ENCODE measurements at places on chromosomes 1 and 21.

- no peak for DNase-seq
Measured at GRCh38 chr1:154874465-154874864, 4.4 kb upstream of the KCNN3 start.

- no peak for DNase-seq
Measured at GRCh38 chr1:20666804-20667203, 5.6 kb upstream of the DDOST start.

DNA sequence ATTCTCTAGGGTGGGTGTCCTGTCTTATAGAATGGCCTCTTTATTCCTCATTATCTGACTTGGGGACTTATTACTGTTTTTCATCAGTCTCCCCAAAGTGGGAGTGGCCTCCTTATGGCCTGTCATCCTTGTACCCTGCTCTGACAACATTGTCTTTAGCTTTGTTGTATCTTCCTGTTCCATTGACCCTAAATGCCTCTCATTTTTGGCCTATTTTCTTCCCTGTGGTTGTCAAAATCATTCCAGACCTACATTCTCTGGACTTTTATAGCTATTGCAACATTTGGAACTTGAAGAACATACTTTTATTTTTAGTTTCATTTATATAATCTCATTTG is 9.7 kb downstream of the SFT2D2 start:
- DNase-seq: no peak

DNA sequence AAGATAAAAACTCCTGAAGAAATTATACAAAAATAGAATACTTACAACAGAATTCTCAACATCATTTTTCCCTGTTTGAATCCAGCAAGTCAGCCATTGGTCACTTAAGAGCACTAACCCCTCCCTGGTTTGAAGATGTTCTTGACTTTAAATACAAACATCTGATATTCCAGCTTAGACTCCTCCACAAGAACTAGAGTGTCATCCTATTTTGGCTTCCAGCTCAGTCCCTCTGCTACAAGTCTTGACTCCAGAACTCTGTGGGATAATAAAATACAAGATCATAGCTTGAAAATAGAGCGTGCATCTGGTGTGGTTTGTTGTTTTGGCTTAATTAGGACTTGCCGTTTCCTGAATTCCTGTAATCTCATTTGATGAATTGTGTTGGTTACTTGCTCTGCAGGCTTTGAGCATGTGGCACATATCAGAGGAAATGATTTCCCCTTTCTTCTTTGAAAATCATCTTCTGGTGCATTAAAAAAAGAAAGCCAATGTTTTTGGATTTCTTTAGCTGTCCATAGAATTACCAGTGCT is 63.7 kb upstream of the DPT start:
- no peak for DNase-seq

DNA sequence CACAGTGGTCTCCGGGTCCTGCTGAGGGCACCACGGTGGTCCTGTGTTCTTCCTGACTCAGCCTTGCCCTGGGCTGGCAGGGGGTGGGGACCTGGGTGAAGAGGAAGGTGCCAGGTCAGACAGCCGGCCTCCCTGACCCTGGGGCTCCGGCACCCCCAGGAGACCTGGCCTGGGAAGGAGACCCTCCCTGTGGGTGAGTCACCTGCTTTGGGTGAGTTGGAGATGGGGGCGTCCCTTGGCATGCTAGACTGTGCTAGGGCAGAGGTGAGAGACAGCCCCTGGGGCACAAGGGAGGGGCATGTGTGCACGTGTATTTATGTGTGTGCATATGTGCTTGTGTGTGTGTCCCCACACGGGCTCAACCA is 23.4 kb downstream of the SPSB1 start:
- no peak for DNase-seq

DNA sequence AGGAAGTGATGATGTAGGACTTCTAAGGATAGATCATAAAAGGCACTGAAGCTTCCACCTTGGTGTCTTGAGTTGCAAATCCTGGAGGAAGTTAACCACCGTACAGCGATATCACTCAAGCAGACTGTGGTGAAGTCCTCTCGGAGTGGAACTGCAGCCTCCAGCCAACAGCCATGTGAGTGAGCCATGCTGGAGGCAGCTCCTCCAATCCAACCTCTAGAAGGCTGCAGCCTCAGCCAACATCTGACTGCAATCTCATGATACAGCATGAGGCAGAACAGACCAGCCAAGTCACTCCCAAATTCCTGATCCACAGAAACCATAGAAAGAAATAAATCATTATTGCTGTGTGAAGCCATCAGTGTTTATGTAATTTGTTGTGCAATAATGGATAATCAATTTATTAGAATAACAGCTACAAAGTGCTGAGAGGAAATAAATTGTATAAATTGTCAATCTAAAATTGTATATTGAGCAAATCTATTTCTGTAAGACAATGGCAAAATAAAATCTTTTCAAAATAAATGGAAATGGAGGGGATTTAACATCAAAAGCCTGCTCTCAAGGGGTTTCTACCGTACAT is 65.0 kb downstream of the PRSS38 start:
- no peak for DNase-seq

GRCh38 chr21:32334980-32335531 is 36.4 kb downstream of the MRAP start:
- no peak for DNase-seq

DNA sequence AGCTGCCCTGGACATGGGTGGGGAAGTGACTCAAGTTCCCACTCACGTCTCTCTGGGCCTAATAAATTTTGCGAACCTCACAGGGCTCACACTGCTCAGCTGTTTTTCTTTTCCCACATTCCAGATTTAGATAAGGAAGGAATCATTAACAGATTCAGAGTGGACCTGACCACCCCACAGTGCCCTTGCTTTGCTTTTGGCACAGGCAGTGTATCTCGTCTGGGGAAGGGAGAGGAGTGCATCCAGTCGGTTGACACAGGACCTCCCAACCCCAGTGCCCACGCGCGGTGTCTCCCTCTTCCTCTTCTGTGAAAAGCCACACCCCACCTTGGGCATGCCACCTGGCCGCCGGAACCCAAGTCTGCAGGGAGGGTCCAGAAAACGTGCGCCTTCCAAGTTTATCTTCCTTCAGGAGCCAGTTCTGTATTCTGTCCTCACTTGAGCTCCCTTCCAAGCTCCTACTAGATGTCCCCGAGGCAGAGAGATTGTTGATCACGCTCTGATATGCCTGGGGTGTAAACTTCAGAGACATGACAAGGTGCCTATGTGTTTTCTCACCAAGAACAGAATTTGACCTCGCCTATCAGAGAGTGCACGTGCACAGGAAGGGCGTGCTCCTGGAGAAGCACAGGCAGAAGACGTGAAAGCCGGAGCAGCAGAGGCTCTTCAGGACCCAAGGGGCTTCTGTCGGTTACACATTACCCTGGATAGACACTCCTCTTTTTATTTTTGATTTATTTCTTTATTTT is 9.5 kb upstream of the SLC2A5 start:
- DNase-seq: no peak

- no peak for DNase-seq
Measured at GRCh38 chr1:61825393-61825792, 83.1 kb downstream of the PATJ start.

- no peak for DNase-seq
Measured at GRCh38 chr1:2294033-2294724, 66.1 kb downstream of the SKI start.

GRCh38 chr1:87077959-87078639 is 163.7 kb downstream of the HS2ST1 start:
- DNase-seq: no peak

- DNase-seq: no peak
Measured at GRCh38 chr1:18240906-18241305, 133.3 kb downstream of the IGSF21 start.

GRCh38 chr1:41238311-41238988 is 3.7 kb downstream of the SCMH1 start:
- no peak for DNase-seq

DNA sequence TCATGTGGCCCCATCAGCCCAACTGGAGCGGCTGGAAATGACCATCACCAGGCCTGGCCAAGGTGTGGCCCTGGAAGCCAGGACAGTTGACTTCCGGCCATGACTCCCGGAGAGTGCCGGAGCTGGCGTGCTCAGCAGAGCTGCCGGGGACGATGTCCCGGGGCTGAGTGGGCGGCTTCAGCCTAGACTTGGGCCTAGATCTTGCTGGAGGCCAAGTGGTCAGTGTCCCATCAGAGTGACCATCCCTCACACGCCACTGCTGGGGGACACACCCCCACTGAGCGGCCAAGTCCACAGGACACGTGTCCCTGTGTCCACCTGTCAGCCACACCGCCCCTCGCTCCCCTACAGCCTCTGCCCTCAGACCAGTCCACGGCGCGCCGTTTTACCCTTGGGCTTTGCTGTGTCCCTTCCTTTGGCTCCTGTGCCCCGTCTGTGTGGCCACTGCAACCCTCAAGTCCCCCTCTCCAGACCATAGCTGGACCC is 4.0 kb downstream of the FAAP20 start:
- no peak for DNase-seq

DNA sequence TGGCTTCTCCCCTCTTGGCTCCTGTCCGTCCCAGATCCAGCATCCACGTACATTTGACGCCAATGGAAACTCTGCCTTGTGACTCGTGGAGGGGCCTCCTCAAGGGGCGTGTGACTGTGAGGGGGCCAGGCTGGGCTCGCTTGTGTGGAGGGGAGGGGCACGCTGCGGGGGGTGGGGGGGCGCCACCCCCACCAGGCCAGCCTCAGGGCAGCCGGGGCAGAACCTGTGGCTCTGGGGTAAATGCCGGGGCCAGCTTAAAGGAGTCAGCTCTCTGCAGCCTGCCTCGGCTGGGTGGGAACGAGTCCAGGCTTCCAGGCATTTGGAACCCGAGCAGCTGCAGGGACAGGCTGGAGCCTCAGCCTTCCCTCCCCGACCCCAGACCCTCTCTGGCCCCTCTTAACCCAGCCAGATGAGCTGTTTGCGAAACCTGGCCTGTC is 94.1 kb downstream of the SIK1 start:
- DNase-seq: no peak

GRCh38 chr1:156337888-156338179 is 258 bp downstream of the CCT3 start:
- DNase-seq: no peak

GRCh38 chr1:234627009-234627950 is 17.3 kb upstream of the IRF2BP2 start:
- no peak for DNase-seq

GRCh38 chr1:214101246-214101645 is 113.5 kb downstream of the PROX1 start:
- DNase-seq: no peak

DNA sequence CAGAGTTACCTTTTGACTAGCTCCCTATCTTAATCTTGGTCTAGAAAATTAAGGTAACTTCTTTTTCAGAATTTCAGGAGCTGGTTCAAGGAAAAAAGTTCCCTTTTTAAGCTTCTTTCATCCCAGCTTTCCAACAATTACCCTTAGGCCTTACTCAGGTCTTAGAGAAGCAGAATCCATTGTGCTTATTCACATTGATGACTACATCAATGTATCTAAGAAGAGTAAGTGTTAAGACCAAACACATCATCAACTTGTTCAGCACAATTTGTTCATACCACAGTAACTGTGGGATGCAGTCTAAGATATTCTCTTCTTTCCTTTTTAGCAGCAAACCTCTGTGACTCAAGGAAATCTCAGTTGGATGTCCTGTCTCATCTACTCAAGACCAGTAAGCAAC is 4.1 kb downstream of the MRPL9 start:
- no peak for DNase-seq

DNA sequence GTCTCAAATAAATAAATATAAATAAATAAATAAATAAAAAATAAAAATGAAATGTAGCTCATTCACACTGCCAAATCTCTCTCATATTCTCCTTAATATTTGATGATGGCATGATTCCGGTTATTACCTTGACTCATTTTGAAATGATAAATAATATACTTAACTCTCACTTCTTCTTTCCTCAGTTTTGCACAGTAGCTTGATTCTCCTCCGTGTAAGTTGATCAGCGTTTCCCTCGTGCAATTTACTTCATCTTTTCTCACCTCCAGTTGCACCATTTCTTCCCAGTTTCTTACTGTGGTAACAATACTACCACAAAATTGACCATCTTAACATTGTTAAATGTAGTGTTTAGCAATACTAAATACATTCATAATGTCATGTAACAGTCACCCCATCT is 111.6 kb downstream of the RIPK4 start:
- no peak for DNase-seq

DNA sequence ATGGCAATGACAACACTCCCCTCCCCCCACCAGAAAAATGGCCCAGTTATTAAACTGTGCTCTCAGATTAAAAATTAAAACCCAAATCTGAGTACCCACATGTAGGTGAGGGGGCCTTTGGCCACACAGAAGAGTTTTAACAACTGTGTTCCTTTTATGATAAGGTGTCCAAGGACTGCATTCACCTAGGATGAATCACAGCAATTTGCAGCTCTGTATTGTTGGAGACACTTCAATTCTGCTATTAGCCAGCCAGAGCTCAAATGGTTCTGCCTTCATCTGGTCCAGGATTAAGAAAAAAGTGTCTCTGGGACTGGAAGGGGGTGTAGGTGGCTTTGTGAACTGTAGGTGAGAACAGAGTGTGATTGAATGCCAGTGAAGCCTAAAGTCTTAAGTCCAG is 43.3 kb upstream of the DIRAS3 start:
- no peak for DNase-seq

- DNase-seq: no peak
Measured at GRCh38 chr1:74586253-74586897, 74.0 kb upstream of the LRRC53 start.

GRCh38 chr21:43708745-43709381 is 10.1 kb upstream of the PDXK start:
- no peak for DNase-seq

DNA sequence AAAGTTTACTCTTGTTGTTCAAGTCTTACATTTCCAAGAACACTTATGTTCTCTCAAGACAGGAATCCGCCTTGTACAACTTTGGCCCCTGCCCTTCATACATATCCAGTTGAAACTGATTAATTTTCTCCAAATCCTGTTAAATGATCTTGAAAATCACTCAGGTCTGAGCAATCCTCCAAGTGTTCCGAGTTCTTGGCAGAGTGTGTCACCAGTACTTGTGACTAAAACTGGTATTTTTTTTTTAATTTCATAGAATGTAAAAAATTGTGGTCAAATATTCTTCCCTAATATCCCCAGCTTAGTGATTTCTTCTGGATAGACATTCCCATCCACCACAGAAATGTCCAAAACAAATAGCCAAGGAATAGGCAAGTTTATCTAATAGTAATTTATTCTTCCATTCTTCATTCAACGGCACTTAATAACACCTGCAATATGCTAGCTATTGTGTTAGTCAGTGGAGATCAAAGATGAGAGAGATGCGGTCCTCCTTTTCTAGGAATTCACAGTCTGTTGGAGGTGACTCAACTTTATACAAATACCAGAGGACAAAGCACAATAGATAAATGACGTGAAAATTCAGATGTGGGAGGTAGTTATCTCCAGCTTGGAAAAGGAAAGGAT is 71.4 kb downstream of the DIRAS3 start:
- no peak for DNase-seq
